ENCODE measurements at places on chromosomes 5 and 9. TPM values are rescaled to one million over a fixed set of nuclear protein-coding genes. Genes with fewer than 3 reads are reported as not detected.

- DNase-seq: no peak
Measured at GRCh38 chr5:180396926-180397325, 43.8 kb upstream of the GFPT2 start.

DNA sequence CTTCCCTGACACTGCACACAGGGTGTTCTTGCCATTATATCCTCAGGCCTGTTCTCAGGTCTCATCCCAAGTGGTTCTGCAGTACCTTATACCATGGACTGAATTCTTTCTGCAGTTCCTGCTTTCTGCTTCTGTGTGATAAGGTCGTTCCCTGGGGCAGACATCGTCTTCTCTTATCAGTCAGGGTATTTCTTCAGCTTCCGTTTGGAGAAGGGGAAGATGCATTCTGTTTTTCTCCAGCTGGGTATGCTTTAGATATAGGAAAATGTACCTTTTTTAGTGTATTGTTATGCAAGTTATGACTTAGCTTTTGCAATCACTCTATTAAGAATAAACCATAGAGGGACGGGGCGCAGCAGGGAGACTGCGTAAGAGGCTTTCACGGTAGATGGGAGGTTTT, 31.1 kb downstream of the RALGPS1 start:
- no peak for DNase-seq

DNA sequence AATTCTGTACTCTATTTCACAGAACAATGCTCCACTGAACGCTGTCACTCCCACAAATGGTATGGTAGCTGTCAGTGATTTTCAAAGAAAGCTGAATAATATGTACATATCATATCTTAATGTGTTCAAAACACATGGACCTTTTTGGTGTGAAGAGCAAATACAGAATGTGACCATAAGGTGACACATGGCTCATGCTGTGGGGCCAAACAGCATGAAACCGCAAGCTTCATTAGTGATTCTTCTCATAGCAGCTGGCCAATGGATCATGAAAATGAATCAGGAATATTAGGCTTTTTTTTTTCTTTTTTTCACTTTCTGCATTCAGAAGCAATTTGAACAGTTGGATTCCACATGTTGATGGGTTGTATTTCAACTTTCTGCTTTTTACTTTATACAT, 54.9 kb upstream of the CDH9 start:
- DNase-seq: no peak

DNA sequence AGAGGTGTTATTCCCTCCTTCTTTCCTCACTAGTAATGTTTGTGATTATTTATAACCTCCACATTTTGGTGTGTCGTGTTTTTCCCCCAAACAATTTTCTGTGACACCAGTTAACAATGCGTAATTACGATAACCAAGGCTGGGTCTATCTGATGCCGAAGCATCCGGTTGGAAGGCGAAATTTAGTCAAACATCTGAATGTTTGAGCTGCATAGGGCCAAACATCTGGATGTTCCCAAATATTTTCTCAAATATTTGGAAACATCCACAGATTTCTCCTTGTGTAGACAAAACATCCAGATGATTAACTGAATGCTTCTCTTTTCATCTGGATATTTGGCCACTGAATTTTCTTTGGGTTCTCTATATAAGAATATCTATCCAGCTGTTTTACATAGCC, 371.7 kb downstream of the NFIB start:
- DNase-seq: no peak

- DNase-seq: no peak
Measured at GRCh38 chr9:93942161-93942560, 13.0 kb downstream of the BARX1 start.

DNA sequence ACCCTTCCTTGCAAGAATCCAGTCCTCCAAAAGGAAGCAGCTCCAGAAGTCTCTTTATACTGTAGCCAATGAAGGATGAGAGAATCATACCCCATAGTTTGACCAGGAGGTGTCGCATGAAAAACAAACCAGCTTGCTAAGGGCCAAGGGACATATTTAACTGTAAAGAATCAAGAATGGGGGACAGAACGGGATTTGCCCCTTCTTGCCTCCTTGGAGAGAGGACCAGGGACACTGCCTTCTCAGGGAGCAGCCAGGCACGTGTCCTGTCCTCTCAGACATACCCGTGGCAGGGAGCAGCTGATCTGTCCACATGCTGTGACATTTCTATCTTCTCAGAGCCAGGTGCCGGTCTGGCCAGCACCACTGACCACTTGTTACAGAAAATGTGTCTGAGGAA, 11.7 kb downstream of the PRUNE2 start:
- no peak for DNase-seq

DNA sequence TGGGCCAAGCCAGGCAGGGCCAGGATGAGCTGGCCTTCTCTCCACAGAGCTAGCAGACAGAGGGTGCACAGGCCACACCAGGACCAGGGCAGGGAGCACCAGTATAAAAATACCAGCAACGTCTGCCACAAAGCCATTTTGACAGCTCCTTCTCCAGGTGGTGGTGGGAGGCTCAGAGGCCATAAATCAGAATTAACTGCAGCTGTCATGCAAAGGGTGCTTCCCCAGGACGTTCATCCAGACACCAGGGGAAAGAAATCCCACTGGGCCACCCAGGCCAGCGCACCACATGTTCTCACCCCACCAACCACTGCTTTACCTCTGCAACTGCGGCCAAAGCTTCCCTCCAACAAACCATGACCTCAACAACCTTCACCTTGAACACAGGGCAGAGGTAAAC, 403.7 kb upstream of the TRPC7 start:
- no peak for DNase-seq

GRCh38 chr9:70415041-70415440, 584 bp upstream of the KLF9 start:
- no peak for DNase-seq

C9orf50 gene
- total RNA-seq: not detected

SMIM32 gene
- 20.2 TPM for total RNA-seq

NINJ1 gene
- total RNA-seq: 29.4 TPM

ODF2 gene
- total RNA-seq: 36.2 TPM

ABLIM3 gene
- 4.1 TPM for total RNA-seq

MED22 gene
- total RNA-seq: 16.5 TPM

Data from colonic mucosa (tissue), 4 donors.